Activated naive CD4-positive, alpha-beta T cell (primary cell): ENCODE measurements at places on chromosomes 2 and 18.

- no peak for DNase-seq
Observed at GRCh38 chr2:8984855-8985254, 18.6 kb downstream of the MBOAT2 start.

- no peak for DNase-seq
Observed at GRCh38 chr18:36352384-36352783, 54.9 kb downstream of the FHOD3 start.

GRCh38 chr2:128325611-128326181 is 7.0 kb upstream of the HS6ST1 start:
- DNase-seq, result no peak

GRCh38 chr2:9332136-9332852 is 91.0 kb downstream of the ITGB1BP1 start:
- no peak for DNase-seq

GRCh38 chr2:50401772-50402653 is 629.9 kb downstream of the NRXN1 start:
- no peak for DNase-seq

DNA sequence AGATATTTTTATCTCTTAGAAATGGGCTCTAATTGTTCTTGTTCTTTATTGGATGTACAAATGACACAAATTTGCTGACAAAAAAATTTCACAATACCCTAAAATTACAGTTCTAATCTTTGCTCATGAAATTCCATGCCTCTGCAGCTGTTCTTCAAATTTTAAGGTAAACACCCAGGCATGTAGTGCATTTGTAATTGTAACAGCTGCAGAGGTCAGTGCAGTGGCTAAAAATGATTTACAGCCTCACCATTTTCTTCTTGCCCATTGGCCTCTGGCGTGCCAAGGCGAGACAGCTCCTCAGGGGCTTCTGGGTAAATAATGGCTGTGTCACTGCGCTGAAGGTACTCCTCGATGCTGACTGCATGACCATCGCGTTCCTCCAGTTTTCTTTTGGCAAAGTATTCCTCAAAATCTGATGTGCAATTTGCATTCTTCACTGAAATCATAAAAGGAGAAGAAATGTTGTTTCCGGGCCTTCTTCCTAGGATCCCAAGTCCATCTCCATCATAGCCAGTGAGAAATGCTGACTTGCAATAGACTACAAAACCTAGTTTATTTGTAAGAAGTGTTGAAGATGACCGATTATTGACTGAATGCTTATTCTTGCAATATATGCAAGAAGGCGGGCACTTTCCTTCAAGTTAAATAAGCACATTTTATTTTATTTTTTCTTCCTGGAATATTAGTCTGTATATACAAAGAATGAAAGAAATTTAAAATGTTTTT is 115.2 kb downstream of the ZEB2 start:
- DNase-seq, result no peak

GRCh38 chr2:167784084-167784425 is 463.3 kb downstream of the STK39 start:
- no peak for DNase-seq
